ENCODE measurements at places on chromosomes 11 and 22.
A peak's percentile ranks its signal among the peaks of the same experiment; 100 is the strongest.

- no peak for DNase-seq
Measured at GRCh38 chr11:109986488-109986887, 106.7 kb upstream of the ZC3H12C start.

- DNase-seq, result peak; percentile 64
Measured at GRCh38 chr11:911031-911889, 650 bp upstream of the CHID1 start.

DNA sequence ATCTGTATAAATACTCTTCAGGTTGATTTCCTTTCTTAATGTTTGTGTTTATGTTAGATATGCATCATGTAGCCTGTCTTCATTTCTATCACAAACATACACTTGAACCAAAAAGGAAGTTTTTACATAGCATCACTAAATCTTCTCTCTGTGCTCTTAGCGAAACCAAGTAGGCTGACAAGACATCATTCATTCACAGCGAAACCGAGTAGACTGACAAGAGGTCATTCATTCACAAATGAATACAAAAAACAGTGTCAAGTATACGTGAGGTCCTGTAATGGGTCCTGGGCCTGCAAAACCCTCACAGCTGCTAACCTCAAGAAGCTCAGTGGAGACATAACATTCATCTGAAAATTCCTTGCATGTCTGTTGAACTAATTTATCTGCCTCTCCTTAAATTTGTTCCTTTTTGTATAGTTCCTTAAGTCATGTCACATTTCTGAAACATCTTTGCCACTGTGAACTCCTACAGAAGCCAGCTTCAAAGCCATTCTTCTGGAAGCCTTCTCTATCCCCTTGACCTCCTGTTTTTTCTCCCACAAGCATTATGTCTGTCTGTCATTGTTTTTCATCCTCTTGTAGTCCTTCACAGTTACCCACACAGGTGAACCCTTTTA, 9.8 kb upstream of the HBE1 start:
- DNase-seq, result no peak

GRCh38 chr11:65468874-65469333, 29.9 kb upstream of the MALAT1 start:
- DNase-seq, result peak; percentile 60

DNA sequence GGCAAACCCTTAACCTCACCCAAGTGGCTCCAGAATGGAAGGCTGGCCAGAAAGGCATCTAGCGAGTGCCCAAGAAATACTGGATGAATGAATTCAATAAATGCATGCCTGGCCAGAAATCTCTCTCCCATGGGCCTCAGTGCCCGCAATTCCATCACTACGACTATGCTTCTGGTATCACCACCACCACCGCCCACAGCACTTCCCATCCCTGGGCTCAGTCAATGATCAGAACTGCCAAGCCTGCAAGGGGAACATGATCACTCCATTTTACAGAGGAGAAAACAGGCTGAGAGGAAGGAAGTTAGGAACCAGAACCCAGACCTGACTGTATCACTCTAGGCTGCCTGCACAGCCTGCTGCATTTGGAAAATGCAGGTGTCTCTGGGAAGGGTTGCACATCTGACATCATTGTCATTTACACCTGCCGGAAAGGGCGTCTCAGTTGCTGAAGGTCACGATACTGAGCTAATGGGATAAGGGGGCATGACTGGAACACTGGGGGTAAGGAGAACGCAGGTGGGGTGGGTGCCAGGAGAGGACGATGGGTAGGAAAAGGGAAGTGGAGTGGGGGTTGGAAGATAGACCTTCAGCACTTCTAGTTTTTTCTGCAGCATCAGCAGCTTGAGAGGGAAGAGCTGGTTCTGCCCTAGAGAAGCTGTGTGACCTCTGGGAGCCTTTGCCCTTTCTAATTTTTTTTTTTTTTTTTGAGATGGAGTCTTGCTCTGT, 3.2 kb downstream of the GPR152 start:
- no peak for DNase-seq

- no peak for DNase-seq
Measured at GRCh38 chr22:48078825-48079224, 1316.4 kb downstream of the TBC1D22A start.

DNA sequence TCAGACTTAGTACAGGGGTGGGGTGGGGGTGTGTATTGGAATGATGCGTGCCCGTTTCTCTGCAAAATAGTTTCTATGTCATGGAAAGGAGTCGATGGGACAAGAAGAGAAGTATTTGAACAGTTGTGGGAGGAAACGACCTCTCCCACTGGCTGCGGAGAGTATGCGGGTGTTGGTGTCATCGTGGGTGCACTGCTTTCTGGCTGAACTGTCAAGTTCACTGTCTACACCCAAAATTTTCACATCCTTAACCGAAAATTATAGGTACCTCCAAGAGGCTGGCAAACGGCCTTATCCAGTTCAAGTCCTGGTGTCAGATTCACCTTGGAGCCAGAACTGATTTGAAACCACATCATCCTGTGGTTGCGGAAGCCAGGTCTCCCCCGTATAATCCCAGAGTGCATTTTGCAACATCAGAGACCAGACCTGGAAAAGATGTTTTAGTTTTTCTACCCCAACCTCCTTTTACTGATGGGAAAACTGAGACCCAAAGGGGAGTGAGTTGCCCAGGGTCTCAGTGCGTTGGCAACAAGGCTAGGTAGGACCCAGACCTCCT, 497 bp upstream of the SSRP1 start:
- no peak for DNase-seq

- DNase-seq, result peak; percentile 78
Measured at GRCh38 chr11:107018902-107019493, 722 bp upstream of the GUCY1A2 start.

GRCh38 chr11:78646564-78647185, 72.0 kb upstream of the NARS2 start:
- peak; percentile 56 for DNase-seq

Measured in A673 (cell line).